ENCODE measurements at places on chromosomes 5 and 9.
A peak's percentile ranks its signal among the peaks of the same experiment; 100 is the strongest.

GRCh38 chr5:87195616-87196015, 72.1 kb upstream of the RASA1 start:
- DNase-seq: no peak

- DNase-seq: no peak
Measured at GRCh38 chr5:180332051-180332517, 21.1 kb downstream of the GFPT2 start.

DNA sequence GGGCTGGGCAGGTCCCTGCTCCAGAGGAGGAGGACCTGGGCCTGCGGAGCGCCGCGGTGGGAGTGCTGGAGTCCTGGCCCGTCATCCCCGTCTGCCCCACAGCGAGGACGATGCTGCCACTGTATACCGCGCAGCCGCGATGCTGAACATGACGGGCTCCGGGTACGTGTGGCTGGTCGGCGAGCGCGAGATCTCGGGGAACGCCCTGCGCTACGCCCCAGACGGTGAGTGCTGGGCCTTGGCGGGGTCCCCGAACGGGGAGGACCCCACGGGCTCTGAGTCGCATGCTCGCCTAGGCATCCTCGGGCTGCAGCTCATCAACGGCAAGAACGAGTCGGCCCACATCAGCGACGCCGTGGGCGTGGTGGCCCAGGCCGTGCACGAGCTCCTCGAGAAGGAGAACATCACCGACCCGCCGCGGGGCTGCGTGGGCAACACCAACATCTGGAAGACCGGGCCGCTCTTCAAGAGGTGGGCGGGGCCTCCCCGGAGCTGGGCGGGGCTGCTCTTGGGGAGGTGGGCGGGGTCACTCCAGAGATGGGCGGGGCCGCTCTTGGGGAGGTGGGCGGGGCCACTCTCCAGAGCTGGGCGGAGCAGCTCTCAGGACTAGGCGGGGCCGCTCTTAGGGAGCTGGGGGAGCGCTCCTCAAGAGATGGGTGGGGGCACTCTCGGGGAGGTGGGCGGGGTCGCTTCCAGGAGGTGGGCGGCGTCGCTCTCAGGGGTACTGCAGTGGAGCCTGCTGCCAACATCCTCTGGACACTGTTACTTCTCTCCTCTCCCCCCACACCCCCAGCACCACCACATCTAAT, 13.1 kb downstream of the LRRC26 start:
- DNase-seq: peak; percentile 24

- DNase-seq: no peak
Measured at GRCh38 chr5:37847978-37848425, 8.2 kb upstream of the GDNF start.

DNA sequence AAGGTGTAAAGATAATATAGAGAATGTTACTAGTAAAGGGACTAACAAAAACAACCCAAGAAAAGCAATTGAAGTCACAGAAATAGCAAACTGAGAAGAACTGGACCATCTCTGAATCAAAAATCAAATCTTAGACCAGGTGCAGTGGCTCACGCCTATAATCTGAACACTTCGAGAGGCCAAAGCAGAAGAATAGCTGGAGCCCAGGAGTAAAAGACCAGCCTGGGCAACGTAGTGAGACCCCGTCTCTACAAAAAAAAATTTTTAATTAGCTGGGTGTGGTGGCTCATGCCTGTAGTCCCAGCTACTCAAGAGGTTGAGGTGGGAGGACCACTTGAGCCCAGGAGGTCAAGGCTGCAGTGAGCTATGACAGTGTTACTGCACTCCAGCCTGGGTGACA, 27.3 kb downstream of the WNT8A start:
- no peak for DNase-seq

GRCh38 chr5:30846171-30846570, 347.3 kb upstream of the CDH6 start:
- DNase-seq: no peak

DNA sequence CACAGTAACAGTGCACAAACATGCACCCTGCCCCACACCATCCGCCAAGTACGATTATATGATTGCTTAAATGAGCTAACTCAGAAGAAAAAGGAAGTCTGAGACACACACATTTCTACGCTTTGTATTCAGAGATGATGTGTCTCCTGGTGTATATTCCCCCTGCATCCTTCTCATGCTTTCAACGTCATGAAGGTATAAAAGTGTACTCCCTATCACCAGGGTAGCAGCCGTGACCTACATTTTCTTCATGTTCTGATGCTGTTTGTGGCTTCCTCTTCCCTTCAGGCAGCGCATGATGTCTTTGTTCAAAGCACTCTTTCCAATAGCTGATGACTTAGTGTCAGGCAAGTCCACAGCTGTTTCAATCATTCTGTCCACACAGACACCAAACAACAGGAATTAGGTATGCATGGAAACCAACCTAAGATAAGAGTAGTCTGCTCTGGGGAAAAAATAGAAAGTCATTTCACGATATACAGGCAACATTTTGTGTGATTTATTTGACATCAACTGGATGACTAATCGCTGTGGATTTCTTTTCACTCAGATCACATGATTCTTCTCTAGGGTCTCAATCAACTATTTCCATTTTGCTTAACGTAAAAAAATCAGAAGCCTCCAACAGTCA, 269.4 kb upstream of the PTGER4 start:
- DNase-seq: peak; percentile 61

- no peak for DNase-seq
Measured at GRCh38 chr5:177431317-177432142, 5.1 kb downstream of the GRK6 start.

GRCh38 chr5:41876678-41877077, 6.5 kb upstream of the OXCT1 start:
- no peak for DNase-seq

Data from stimulated activated CD4-positive, alpha-beta T cell treated with anti-CD3 and anti-CD28 coated beads, Interleukin-1b, Interleukin-23, amount 100 ng/mL, for 1 hour (primary cell).